DMS153 (cell line): ENCODE measurements at places on chromosomes 5 and 9.

DNA sequence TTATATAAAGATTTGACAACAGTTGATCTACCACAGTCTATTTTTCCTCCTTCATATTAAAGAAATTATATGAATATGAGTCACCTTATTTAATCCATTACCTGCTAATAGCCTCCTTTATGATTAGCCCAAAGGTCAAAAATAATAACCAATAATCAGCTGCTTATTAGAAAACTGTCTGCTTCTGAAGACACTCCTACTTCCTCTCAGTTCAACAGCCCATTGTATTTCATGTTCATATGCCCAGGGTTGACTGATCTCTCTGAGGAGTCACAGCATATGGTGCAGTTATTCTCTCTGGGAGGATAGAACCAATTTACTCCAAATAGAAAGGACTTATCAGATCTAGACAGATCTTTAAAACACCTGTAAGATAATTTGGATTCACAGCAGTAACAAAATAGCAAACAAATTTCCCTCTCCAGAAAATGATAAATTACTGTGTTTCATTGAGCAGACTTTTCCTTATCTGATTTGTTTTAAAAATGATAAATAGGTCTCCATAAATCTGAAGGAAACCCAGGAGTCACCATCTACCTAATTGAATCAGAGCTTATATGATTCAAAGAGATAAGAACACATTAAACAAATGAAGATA is 180.4 kb upstream of the ITGA1 start:
- no peak for DNase-seq

- no peak for DNase-seq
Observed at GRCh38 chr5:55597014-55597981, 62.5 kb upstream of the PLPP1 start.

DNA sequence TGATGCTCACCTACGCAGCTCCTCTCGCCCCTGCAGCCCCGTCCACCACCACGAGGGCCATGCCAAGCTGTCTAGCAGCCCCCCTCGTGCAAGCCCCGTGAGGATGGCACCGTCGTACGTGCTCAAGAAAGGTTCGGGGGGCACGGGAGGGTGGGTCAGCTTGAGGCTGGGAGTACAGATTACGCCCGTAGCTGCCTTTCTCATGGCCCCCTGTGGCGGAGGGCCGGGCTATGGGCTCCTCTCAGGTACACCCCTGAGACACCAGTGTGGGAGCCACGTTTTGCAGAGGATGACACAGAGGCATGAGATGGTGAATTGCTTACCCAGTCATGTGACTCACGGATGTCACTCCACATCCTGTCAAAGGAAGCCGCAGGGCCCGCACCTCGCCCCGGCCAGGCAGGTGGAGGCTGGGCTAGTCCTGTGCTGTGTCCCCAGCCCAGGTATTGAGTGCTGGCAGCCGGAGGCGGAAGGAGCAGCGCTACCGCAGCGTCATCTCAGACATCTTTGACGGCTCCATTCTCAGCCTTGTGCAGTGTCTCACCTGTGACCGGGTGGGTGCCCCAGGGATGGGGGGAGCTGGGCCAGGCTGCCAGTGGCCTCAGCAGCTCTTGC is 33.7 kb downstream of the USP20 start:
- DNase-seq: no peak

GRCh38 chr9:108060175-108060574 is 570.6 kb upstream of the KLF4 start:
- DNase-seq: no peak

DNA sequence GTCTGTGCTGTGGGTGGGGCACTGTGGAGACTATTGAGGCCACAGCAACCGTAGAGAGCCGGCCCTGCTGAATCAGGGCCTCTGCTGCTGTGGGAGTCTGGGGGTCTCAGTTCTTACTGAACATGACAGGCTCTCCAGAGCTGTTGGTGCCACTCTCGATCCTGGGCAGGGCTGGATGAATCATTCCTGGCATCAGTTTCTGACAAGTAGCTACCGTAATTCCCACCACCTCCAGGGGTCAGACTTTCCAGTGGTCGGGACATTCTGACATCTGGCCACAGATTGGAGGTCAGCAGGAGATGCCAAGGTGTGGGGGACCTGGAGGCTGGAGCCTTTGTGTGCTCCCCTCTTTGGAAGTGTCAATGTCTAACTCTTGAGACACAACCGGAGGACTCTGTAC is 188.4 kb downstream of the IRX2 start:
- no peak for DNase-seq

- DNase-seq: no peak
Observed at GRCh38 chr5:14143841-14144585, 871 bp downstream of the TRIO start.

GRCh38 chr9:124309667-124310084 is 51.9 kb downstream of the NEK6 start:
- no peak for DNase-seq

DNA sequence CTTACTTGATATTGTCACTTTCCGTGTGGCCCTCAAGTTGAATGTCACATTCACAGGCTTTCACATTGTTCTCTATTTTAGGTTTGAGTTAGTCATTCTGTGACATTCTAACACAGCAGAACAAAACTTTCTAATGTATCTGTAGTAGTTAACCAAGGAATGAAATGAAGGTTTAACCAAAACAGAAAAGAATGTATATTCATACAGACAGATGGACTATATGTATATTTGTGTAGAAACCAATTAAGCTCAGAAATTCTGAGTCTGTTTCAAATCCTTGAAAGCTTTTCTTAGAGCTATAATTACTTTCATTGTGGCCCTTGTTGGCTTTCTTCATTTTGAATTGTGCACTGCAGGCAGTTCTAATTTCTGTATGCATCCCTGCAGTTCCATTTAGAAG is 654.7 kb downstream of the LRRC70 start:
- DNase-seq: no peak

GRCh38 chr5:74390822-74391221 is 249.7 kb downstream of the ENC1 start:
- DNase-seq: no peak

- no peak for DNase-seq
Observed at GRCh38 chr5:170315154-170315553, 17.6 kb upstream of the LCP2 start.

- no peak for DNase-seq
Observed at GRCh38 chr9:14155237-14155636, 158.7 kb downstream of the NFIB start.

- DNase-seq: no peak
Observed at GRCh38 chr5:54207566-54207965, 102.8 kb downstream of the ARL15 start.

DNA sequence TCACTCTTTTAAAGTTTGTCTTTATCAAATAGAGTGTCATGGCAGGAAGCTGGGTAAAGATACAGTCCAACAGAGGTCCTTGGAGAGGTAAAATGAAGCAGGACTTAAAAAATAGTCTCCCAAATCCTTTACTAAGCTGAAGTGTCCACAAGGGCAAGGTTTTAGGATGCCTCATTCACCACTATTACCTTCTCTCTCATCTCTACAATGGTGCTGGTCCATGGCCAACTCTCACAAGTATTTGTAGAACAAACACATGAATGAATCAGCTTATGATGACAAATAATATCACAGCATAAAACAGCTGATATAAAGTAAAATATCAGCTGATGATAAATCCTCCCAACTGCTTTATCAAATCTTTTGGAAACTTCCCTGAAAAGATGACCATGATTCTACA is 162.3 kb upstream of the ZNF462 start:
- DNase-seq: no peak

DNA sequence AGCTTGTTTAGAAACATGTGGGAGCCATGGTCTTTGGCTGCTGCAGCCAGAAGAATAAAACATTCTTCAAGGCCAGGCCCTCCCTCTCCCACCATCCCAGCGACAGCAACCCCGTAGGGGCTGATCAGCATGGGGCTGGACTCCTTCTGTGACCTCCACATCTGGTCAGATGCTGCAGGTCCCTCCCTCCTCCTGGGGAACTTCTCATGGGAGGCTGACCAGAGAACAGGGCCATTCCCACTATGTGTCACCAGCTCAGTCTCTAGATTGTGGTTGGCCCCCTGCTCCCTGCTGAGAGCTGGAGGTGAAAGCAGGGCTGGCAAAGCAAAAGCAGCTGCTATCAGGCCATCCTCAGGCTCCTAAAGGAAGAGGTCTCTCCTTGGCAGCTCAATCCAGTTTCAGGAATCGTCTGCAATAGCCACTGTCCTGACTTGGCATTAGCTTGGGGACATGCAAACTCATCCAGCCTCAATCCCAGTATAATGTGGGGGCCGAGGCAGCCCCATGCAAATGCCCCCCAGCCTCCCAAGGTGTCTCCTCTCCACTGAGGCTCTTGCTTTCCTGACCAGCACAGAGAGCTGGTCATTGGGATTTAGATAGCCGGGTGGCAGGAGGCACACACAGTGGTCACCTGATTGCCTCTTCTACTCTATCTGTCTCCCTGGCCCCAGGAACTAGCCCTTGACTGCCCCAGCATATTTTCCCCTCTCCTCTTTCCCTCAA is 81.5 kb downstream of the NRG2 start:
- DNase-seq: no peak

DNA sequence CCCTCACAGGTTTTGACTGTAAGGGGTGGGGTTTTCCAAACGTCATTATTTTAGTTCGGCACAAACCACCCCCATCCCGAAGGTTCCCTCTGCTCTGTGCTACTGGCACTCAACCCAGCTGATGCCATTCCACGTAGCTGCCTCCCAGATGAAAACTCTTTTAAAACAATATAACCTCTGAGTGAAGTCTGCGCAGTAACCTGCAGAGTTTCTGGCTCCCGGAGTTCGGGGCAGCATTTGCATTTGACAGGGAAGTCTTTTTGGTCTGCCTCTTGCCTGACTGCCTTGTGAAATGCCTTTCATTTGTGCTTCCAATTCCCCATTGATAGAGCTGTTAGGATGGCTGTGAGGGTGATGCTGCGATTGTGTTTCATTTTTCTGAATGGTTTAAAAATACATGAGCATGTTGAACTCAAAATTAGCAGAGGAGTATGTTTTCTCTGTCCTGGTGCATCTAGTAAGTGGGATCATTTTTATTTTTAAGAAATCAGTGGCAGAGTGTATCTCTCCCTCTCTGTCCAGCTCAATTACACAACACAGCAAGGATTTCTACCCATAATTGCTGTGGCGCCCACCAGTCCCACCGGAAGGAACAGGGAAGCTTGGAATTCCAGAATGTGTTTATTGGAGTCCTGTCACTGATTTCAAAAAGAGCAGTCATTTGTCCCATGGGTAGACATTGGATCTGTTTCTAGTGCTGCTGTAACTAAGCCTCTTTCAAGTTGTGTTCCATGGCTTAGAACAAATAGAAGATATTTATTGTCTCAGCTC is 24.8 kb downstream of the ADCY2 start:
- no peak for DNase-seq

DNA sequence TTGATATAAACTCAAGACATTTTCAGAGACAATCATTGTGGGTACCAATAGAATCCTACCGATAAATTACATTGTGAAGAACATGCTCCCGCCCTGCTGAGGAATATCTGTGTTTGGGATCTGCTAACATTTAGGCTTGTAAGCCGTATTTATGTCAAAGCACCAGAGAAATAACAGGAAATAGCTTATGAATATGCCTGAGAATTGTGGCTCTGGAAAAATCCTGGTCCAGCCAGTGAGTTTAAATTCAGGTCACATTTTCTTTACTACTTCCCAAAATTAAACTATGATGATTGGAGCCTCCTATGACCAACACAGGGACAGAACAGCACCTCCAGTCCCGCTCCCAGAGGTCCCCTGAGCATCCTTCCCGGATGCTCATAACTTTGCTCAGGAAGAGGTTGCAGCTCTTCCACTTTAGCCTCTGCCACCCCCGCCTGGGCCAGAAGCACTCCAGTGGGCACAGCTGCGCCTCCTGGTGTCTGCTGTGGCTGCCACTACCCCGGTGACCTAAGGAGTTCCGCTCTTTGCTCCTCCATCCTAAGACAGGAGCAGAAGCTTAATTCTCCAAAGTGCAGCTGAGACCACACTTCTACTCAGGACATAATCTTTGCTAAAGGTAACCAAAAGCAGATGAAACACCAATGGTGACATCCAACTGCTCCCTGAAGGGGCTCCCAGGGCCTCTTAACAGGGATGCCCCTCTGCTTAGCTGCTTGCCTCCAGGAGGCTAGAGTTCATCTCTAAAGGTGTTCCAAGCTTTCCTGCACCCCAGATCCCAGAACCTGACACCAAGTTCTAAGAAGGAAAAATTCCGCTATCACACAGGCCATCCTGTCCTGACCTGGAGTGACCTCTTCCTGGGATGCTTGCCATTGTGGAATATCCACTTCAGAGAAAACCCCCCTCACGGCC is 58.8 kb downstream of the SLC1A1 start:
- DNase-seq: no peak

DNA sequence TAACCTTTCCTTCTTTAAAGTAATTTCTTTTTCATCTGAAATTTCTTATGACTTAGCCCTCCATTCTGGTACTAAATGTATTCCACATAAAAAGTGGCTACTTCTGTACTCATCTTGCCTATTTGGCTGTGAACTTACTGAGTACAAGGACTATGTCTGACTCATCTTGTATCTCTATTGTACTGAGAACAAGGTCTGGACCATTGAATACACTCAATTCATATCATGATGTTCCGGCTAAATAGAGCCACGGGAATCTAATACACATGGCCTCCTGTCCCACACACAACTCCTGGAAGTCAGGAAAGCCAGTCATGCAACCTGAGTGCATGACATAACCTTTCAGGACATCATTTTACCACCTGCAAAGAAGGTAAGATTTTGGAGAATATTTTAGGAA is 203.9 kb downstream of the PLK2 start:
- DNase-seq: no peak
